Brain pericyte (primary cell): ENCODE measurements at places on chromosomes 4 and X.

GRCh38 chr4:55363691-55364351 is 17.8 kb downstream of the SRD5A3 start:
- no peak for DNase-seq

- no peak for DNase-seq
Measured at GRCh38 chr4:53507058-53507457, 84.2 kb downstream of the LNX1 start.

GRCh38 chr4:8410066-8410625 is 30.4 kb downstream of the ACOX3 start:
- no peak for DNase-seq

DNA sequence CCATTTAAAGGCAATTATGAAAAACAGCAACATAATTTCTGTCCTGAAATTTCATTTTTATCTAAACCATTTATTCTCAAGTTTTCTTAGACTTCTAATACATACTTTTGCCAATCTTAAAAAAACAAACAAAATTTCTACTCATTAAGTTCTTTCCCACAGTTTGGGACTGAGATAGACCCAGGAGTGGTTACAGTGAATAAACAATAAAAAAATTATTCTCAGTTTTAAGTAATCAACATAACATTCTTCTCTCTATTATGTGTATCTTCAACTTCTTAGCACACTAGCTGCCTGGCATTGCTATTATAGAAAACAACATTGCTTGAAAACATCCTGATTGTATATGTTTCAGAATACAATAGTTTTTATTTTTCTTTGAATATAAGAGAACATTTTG is 532.8 kb downstream of the IL15 start:
- no peak for DNase-seq

DNA sequence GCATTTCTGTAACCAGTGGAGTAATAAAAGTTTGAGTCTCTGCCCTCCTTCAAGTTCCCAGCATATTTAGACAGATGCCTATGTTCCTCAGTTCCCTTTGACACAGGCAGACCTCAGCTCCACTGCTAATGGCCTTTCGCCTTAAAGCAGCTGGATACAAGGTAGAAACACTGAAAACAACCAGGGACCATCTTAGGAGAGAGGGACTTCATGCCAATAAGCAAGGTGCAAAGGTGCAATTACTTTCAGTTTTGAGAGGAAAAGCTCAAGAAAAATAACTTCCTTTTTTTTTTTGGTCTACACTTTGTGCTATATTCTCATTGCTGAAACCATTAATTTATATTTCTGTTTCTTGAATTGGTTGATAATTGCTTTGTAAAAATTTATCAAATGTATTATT is 781.9 kb upstream of the GALNTL6 start:
- no peak for DNase-seq

- no peak for DNase-seq
Measured at GRCh38 chr4:12703036-12703435, 781.1 kb downstream of the RAB28 start.

DNA sequence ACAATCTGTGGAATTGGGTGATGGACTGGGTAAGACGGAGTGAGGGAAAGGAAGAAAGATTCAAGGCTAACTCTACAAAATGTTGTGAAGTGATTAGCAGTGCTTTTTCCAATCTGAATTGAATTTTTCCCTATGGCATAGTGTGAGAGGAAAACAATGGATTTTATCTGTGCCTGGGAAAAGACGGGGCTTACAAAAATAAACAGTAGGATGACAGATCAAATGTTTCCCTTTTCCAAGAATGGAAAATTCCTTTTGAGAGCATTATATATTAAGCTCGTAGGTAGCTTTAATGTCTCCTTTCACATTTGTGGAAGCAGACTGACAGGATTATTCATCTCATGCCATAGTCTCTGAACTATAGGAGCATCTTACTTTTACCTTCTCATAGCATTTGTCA is 27.8 kb downstream of the ATP11C start:
- no peak for DNase-seq

DNA sequence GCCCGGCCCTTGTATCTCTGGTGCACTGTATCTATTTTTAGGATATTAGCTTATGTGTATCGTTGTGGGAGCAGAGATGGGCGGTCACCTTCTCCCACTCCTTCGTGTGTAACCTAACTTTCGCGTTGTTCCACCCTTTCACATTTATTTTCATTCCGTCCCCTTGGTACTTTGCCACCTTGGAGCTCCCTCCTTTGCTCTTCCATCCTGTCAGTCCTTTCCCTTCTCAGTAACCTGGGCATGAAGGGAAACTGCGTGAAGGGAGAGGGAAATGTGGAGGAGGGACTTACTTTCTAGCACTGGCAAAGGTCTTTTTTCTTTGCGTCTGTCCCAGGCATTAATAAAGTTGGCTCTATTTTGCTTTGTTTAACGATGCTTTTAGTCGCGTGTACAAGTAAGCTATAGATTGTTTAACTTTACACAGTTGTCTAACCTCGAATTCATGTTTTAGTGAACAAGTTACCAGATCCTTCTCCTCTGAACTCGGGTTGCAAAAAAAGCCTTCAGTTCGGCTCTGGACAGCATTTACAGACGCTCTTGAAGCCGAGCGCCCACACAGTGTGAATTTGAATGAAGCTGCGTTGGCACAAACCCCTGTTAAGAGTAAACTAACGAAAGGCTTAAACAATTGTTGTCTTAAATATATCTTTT is 3.9 kb downstream of the PCDH10 start:
- no peak for DNase-seq

DNA sequence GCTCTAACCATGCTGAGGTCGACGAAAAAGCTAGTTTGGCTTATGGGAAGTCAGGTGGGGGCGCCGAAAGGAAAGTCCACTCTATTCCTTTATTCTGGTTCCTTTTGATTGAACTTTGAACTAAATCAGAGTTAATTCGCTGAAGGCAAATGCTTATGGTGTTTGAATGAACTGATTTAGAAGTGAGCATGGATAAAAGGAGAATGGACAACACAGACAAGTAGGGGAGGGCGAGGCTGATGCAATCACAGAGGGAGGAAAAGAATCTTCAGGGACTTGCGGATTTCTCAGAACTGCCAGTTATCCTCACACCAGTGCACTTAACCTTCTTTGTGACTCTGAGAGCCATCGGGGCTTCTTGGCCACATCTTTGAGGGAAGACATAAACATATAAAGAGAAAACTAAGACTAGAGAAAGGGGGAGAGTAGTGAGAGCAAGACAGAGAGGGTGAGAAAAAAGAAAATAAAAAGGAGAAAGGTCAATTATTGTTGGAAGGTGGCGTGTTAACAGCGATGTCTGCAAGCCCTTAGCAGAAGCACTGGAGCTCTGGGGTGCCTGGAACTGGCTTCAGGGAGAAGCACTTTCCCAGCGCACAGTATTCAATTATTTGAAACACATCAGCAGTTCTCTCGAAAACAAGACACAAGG is 79.6 kb upstream of the PLAC1 start:
- DNase-seq = peak; percentile 22

DNA sequence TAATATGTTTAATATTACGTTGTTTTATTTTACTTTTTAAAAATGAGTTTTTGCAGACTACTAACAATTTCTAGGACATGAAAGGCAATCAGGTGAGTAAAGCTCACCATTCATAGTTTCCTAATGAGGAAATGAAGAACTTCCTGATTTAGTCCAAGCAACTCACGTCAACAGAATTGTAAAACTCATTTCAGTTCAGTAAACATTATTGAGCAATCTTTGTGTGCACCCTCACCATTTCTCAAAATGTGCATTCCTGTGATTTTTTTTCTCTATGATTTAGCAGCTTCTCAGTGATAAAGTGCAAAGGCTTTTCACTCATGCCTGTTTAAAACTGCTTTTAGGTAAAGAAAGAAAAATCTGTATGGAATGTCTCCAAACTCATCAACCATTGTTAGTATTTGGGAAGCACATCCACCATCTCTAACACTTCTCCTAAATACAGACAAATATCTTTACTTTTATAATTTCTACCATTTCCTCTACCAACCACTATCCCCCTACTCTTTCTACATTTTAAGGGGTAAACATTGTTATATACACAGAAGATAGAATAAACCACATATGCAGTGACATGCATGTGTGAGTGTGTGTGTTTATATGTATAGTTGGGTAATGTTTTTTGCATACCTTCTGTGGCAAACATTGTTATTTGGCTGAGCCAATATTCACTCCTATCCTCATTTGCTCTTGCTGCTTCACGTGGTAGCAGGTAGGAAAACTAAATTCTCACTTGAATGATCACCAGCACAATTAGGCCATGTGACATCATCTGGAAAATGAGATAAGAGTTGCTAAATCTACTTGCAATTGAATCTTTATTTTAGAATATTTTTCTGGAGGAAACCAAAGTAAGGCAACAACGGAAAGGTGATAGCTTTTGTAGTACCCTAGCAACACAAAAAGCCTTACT is 54.7 kb upstream of the PRDM8 start:
- no peak for DNase-seq

- DNase-seq = no peak
Measured at GRCh38 chr4:41873380-41874295, 61.6 kb upstream of the TMEM33 start.

DNA sequence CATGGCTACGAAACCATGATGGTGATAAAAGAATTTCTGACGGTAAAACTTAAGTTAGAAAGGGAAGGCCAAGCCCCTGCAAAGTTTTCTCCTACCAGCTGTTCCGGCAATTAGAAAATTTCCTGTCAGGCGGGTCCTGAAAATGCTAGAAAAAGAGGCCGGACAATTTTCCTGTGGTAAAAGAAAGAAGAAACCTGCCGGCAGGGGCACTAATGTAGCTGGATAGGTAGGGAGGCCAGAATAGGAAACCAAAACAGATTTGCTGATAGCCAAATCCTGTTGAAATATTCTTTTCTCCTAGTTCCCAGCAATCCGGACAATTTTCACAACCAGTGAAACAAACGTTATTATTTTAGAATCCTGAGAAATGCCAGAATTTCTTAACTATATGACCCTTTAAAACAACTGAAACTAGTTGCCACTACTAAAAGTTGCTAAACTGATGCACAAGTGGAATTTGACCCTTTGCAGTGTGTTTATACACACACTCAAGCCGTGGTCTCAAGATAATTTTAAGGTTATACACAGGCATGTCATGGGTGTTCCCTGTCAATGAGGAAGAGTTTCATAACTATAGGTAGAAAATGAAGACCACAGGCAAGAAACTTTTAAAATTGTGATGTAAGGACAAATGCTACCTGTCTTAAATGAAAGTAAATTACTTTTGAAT is 47.7 kb downstream of the RPS6KA3 start:
- DNase-seq = no peak

DNA sequence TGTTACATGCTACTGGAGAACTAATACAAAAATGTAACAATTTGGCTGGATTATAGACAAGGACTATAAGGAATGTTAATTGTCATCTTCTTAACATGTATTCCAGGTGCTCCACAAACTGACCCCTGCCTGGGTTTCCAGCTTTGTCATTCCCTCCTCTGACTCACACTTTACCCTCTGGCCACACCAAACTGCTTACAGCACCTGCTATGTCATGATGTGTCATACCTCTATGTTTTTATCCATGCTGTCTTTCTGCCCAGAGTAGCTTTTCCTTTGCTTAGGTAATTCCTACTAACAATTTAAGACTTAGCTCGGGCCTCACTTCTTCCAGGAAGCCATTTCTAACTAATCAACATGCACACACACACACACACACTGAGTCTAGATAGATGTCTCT is 14.0 kb upstream of the SHROOM4 start:
- DNase-seq = no peak

GRCh38 chr4:53050361-53050774 is 188.3 kb downstream of the RASL11B start:
- DNase-seq = no peak

- DNase-seq = no peak
Measured at GRCh38 chr4:111602848-111603247, 542.4 kb upstream of the FAM241A start.

GRCh38 chrX:9466124-9466495 is 1.3 kb downstream of the TBL1X start:
- DNase-seq = no peak

GRCh38 chr4:6092971-6093370 is 74.7 kb upstream of the C4orf50 start:
- no peak for DNase-seq

DNA sequence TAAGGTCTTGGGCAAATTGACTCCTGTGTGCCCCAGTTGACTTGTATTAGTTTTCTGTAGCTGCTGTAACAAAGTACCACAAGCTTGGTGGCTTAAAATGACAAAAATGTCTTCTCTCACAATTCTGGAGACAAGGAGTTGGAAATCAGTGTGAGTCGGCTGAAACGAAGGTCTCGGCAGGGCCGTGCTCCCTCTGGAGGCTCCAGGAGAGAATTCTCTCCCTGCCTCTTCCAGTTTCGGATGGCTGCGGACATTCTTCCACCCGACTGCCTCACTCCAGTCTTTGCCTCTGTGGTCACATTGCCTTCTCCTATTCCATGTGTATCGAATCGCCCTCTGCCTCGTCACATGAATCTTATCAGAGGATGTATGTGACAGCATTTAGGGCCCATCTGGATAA is 66.0 kb upstream of the PHOX2B start:
- DNase-seq = no peak

GRCh38 chr4:143140696-143141095 is 44.0 kb upstream of the USP38 start:
- no peak for DNase-seq
